ENCODE measurements at places on chromosomes 6 and 20.
A peak's percentile ranks its signal among the peaks of the same experiment; 100 is the strongest.

GRCh38 chr6:22940581-22941290, 371.4 kb downstream of the HDGFL1 start:
- peak; percentile 6 for DNase-seq

DNA sequence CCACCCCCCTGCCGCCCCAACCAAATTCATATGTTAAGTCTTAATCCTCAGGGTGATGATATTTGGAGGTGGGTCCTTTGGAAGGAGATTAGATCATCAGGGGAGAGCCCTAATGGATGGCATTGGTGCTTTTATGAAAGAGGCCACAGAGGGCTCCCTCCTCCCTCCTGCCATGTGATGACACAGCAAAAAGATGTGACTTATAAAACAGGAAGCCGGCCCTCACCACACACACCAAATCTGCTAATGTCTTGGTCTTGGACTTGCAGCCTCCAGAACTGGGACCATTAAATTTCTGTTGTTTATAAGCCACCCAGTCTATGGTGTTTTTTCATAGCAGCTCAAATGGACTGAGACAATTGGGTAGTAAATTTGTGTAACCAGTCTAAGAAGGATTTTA, 176.3 kb downstream of the ADGRG6 start:
- DNase-seq, result peak; percentile 79

- peak; percentile 12 for DNase-seq
These were observed 135.1 kb upstream of the PMEPA1 start for GRCh38 chr20:57844626-57845596.

- DNase-seq, result no peak
These were observed 44.6 kb upstream of the BHLHE23 start for GRCh38 chr20:63051186-63051860.

DNA sequence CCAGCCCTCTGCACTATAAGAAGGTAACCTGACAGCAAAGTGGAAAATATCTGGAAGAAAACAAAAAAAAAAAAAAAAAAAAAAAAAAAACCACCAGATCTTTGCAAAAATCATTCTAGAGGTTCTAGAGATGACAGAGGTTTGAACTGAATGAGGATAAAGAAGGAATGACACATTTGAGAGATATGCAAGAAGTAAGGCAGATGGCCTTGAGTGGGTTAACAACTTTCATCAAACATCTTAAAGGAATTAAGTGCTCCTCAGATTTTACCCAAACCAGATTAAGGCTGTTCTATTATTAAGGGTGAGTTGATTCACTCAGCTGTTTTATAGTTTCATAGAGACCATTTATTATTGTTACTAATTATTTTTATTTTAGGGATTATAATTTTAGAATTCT, 62.0 kb downstream of the RSPO3 start:
- no peak for DNase-seq

Data from kidney tubule cell (primary cell).